ENCODE measurements at places on chromosomes 6 and 20.

DNA sequence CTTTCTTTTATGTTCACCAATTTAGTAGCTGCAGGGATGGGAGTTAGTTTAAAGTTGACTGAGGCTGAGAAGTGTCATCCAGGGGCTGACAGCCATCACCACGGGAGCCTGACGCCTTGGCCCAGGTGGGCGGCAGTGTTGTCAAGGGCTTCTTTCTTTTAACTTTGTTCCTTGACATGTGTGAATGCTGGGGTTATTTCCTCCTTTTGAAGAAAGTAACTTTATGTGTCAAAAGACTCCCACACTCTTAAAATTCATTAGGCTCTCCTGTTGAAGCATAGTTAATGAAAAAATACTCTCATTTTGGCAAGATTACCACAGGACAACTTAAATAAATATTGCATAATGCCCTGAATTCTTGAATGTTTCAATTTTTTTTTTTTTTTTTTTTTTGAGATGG, 50.0 kb downstream of the SASH1 start:
- no peak for DNase-seq

- DNase-seq: no peak
Measured at GRCh38 chr6:110886555-110887167, 12.1 kb downstream of the AMD1 start.

GRCh38 chr6:2129182-2129621, 116.2 kb downstream of the GMDS start:
- no peak for DNase-seq

DNA sequence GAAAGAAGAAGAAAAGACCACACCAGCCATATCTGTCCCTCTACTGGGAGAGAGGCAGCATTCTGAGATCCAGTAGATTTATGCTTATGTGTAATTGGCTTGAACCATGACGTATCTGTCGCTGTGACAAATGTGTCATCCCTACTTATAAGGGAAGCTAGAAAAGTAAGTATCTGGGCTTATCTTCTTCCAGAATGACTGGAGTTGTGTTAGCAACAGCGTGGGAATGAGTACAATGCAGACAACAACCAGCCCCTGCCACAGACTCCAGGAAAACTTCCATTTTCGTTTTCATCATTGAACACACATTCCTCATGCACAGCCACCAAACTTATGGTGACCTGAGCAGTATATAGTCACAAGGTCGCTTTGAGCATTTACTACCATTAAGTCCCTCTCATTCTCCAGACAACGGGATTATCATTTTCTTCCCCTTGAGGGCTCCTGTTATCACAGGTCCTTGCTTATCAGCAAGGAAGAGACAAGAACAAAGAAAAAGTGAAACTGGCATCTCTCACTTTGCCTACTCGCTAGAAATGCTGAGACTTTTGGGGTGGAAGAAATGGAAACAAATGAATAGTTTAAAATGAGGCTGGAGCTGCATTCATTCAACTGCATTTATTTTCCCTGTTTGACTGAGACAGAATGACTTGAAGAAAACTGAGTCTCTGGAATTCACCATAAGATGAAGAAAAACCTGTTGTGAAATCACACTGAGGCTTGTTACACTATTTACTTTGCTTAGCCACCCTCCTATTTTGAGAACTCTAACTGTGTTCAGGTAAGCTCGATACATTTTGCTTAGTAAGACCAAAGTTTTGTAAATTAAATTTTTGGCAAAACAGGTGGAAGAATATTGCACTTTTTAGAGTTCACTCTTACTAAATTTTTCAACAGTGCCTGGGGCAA, 149.3 kb upstream of the FOXQ1 start:
- DNase-seq: no peak

DNA sequence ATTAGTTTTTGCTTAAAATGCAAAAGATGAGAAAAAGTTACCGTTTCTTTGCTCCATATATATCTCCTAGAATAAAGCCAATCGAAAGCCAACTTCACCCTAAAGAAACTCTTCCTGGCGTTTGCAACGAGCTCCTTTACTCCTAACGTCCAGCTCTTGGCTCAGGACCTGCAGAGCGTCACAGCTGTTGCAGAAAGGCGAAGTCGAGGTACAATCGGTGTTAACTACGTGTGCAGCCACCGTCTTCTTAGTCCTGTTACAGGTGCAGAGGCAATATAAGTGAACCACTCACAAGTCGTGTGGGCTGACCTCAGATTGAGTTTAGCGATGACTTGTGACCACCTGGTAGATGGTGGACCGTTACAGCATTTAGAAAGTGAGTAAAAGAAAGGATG, 113.1 kb downstream of the TRIM27 start:
- no peak for DNase-seq

GRCh38 chr6:5028301-5028700, 24.5 kb upstream of the RPP40 start:
- no peak for DNase-seq

DNA sequence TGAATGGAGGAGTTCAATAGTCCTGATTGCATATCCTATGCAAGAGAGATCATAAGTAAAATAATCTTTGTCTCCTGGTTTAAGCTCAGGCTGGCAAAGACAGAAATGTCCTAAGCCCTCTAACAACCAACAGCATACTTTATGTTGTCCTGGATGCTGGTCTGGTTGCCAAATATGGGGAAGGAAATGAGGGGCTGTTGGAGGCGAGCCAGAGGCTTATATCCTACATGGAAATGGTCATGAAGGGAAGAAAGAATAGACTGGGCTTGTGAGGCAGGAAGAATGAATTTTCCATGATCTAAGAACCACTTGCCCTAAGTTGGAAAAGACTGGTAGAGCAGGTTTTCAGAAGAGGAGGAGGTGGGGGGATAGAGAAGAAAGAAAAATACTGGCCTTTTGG, 237.1 kb downstream of the SMOC2 start:
- no peak for DNase-seq

- no peak for DNase-seq
Measured at GRCh38 chr6:20370393-20370792, 31.3 kb upstream of the E2F3 start.

DNA sequence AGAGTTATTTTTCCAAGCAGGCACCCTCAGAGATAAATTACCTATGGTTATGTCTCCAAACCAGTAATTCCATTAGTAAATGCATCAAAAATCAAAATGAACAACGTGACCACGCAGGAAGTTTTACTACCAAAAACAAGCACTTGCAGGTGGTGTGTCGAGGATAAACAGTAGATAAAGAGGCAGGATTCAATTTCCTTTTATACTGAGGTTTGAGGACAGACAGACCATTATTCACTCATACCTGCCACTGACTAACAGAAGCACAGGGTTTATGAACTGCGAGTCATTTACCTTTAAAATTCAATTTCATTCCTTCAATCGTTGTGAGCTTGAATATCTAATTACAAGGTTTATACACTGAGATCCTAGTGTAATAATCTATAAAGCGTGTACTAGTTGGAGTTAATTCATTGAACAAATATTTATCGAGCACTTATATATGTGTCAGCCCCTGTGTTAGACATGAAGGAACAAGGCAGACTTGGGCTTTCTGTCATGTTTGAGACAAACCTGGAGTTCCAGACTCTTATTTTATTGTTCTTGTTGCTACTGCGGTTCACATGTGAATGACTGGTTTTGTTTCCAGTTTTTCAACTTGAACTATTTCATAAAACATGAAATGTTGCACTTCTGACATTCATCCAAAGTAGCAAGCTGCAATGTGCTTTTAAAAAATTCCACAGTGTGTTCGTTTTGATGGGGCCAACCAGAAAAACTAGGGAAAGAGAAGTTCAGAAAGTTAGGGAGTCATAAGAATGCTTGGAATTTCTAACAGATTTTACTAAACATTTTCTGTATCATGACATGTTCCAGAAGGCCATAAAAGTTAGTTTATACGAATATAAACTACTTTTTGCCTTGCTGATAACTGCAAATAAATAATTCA, 205.6 kb downstream of the UST start:
- no peak for DNase-seq

- DNase-seq: no peak
Measured at GRCh38 chr20:43183536-43184070, 6.1 kb downstream of the PTPRT start.

DNA sequence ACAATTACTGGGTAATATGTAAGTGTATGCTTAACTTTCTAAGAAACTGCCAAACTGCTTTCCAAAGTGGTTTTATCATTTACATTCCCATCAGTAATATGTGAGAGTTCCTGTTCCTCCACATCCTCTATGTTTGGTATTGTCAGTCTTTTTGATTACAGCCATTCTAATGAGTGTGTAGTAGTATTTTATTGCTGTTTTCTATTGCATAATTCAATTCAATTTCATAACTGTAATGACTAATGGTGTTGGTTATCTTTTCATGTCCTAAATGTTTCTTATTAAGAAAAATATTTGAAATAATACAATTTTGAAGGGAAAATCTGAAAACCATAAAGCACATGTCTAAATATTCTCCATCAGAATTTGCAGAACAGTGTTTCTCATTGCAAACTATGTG, 119.3 kb downstream of the MAP3K7 start:
- no peak for DNase-seq

- no peak for DNase-seq
Measured at GRCh38 chr6:141510803-141511202, 621.9 kb upstream of the GJE1 start.

- no peak for DNase-seq
Measured at GRCh38 chr6:165345700-165346099, 36.3 kb upstream of the C6orf118 start.

DNA sequence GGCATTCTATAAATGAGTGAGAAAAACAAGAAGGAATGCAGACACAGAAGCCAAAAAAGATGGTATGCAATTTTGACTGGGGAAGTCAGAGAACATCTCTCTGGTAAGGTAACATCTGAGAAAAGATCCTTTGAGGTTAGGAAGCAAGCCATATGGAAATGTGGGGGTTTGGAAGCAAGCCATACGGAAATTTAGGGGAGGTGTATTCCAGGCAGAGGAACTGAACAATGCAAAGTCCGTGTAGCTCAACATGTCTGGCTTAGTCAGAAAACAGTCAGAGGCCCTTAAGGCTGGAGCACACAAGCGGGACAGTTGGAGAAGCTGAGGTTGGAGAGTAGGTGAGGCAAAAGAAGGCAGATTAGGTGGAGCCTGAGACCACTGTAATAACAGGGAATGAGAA, 35.3 kb downstream of the RALGAPA2 start:
- no peak for DNase-seq

DNA sequence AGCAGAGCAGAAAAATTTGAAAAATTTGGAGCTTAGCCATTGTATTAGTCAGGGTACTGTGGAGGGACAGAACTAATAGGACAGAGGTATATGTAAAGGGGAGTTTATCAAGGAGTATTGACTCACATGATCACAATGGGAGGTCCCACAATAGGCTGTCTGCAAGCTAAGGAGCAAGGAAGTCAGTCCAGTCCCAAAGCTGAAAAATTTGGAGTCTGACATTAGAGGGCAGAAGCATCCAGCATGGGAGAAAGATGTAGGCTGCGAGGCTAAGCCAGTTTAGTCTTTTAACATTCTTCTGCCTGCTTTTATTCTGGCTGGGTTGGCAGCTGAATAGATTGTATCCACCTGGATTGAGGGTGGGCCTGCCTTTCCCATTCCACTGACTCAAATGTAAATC, 82.0 kb downstream of the SMPDL3A start:
- DNase-seq: no peak
